ENCODE measurements at places on chromosomes 7 and 10. TPM values are rescaled to one million over a fixed set of nuclear protein-coding genes. Genes with fewer than 3 reads are reported as not detected.

DNA sequence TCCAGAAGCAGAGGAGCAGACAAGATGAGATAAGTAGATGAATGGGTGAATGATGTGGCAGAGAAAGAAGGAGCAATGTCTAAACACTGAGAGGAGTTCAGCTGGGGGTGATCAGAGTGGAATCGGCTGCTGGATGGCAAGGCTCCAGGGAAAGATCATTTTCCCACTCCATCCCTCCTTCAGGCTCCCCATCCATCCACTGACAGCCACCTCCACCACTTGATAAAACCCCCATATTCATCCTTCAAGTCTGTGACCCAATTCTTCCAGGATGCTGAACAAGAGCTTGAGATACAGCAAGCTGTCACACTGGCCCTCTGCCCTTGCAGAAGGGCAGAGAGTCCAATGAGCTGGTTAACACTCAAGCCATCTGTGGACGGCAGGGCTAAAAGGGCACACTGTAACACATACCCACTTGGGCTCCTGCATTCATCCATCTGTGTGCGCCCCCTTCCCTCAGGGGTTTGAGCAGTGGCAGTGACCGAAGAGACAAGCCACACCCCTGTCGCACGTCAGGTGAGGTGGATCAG, 30.8 kb upstream of the CACNB2 start:
- DNase-seq, result no peak

DNA sequence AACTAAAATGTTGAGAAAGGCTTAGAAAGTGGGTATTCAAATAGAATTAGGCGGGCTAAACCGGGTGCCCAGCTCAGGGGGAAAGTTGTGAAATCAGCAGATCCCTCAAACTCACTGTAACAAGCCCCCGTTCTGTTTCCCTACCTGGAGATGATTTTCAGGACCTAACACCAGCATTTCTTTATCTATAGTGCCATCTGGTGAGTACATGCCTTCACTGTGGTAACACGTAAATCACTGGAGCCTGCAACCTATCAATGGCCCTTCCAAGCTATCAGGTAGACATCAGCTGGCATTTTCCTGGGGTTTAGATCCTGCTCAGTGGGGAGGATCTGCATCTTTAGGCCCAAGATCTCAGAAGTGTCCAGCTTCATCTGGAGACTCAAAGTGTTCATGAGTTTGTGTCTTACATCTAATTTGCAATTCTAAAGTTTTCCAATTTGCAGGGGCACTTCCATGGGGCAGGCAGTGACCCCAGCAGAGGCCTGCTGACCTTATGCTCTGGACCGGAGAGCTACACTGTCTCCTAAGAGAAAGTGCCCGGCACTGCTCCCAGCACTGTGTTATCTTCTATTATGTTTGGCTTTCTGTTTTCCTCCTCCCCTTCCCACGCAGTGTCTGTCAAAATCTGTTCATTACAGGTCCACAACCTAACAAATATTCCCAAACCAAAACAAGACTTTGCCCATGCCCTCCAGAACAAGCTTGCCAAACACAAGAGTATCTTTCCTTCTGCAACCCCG, 132.5 kb downstream of the LSM5 start:
- peak; percentile 2 for DNase-seq

DNA sequence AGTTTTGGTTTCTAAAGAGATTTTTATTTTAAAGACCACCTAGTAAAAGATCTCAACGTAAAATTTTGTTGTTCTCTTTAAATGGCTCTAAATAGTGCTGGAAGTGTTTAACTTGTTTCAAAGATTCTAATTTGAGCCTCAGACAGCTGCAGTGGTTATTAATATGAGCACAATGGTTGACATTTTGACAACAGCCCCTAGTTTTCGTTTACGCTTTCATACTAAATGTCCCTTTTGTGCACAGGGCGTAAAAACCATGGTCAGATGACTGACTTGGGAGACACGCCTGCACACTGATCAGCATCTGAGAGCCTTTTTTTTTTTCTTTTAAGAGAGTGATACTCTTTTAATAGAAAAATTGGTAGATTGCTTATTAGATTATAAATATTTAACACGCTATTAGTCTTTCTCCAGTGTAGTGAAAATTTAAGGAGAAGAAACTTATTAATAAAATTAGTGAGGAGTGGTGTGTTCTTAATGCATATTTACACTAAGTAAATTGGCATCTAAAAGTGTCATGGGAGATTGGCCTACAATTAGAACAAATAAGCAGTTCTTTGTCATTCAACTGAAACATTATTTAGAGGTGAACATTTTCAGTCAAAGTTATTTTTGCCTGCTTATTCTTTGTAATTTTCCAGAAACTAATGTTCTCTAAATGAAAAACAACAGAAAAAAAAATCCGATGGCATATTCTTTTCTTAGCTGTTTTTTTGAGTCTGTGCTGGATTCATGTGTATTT, 182.8 kb upstream of the PHYHIPL start:
- no peak for DNase-seq

GRCh38 chr7:90455163-90456030, 14.0 kb upstream of the PTTG1IP2 start:
- no peak for DNase-seq

DNA sequence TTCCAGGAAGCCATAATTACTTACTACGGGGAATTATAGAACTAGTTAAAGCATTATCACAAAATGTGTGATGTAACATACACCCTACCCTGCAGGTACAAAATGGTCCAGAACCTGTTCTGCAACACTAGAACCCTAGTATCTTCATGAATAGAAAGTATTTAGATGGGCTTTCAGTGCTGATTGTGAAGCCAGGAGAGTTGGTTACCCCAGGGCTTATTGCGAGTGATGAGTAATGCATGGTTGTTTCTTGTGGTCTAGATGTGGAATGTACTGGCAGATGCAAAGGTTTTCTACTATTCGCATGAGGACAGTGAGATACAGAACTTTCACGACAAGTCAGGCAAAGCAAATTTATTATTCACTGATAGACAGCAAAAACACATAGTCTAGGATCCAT, 33.6 kb upstream of the AGR3 start:
- DNase-seq, result no peak

ITGA8 gene
- 14.8 TPM for total RNA-seq

CDHR1 gene
- total RNA-seq, result not detected

LMOD2 gene
- not detected for total RNA-seq
